GM12892 (cell line): ENCODE measurements at places on chromosomes 6 and 20.

GRCh38 chr6:34644716-34645115, 51.9 kb downstream of the ILRUN start:
- no peak for DNase-seq

GRCh38 chr20:63261060-63261794, 7.0 kb upstream of the NKAIN4 start:
- DNase-seq, result no peak

- DNase-seq, result no peak
Measured at GRCh38 chr20:56925082-56925830, 296.1 kb downstream of the TFAP2C start.

DNA sequence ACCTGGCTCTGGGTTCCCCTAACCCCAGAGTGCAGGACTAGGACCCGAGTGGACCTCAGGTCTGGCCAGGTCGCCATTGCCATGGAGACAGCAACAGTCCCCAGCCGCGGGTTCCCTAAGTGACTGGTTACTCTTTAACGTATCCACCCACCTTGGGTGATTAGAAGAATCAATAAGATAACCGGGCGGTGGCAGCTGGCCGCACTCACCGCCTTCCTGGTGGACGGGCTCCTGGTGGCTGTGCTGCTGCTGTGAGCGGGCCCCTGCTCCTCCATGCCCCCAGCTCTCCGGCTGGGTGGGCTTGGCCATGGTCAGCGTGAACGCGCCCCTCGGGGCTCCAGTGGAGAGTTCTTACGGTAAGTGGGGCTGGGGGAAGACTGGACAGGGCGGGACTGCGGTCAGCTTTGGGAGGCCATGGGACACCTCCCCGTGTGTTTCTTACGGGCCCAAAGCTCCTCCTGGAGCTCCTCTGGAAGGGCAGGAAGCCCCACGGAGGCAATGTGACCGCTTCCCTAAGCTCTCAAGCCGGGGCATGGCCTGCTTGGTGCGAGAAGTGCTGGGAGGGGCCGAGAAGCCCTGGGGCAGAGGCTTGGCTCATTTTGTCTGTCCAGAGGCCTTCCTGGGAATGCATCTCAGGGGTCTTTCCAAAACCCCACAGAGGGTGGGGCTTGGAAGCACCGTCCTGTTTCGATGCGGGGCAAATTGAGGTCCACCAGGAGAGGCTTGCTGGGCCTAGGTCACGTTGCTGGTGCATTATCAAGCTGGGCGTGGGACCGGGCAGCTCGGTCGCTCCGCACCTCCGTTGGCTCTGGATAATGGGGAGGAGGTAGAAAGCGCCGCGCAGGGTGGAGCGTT, at the start of gene HNF4A:
TSS of gene HNF4A (plus strand) at position 202 of the 855 bp plus-strand sequence. CDS start at position 308, 106 bp downstream.
- DNase-seq, result no peak

GRCh38 chr6:116424001-116424400, 37.2 kb upstream of the CALHM6 start:
- DNase-seq, result no peak

DNA sequence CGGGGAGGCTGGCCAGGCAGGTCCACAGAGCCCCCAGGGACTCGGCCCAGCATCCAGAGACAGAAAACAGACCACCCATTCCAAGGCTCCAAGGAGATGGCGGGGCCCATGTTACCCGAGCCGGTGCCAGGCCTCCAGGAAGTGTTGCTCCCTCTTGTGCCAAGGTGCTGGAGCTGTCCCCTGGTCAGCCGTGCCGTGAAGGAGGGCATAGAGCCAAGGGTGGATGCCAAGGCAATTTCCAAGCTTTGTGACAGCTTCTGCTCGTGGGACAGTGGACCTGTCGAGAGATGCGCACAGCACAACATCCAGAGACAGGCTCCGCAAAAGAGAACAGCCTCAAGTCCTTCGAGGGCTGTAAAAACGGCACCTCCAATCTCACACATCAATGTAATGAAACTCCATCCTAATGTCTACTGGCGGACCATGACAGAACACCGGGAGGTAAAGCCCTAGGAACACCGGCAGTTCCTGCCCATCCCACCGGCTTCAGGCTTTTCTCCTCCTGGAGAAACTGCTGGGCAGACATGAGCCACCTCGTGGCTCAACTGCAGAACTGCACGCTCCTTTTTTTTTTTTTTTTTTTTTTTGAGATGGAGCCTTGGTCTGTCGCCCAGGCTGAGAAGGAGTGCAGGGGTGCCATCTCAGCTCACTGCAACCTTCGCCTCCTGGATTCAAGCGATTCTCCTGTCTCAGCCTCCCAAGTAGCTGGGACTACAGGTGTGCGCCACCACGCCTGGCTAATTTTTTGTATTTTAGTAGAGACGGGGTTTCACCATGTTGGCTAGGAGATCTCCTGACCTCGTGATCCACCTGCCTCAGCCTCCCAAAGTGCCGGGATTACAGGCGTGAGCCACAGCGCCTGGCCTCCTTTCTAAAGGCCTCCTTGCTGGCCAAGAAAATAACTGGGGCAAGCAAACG, 30.9 kb upstream of the AVP start:
- peak; percentile 78 for DNase-seq

DNA sequence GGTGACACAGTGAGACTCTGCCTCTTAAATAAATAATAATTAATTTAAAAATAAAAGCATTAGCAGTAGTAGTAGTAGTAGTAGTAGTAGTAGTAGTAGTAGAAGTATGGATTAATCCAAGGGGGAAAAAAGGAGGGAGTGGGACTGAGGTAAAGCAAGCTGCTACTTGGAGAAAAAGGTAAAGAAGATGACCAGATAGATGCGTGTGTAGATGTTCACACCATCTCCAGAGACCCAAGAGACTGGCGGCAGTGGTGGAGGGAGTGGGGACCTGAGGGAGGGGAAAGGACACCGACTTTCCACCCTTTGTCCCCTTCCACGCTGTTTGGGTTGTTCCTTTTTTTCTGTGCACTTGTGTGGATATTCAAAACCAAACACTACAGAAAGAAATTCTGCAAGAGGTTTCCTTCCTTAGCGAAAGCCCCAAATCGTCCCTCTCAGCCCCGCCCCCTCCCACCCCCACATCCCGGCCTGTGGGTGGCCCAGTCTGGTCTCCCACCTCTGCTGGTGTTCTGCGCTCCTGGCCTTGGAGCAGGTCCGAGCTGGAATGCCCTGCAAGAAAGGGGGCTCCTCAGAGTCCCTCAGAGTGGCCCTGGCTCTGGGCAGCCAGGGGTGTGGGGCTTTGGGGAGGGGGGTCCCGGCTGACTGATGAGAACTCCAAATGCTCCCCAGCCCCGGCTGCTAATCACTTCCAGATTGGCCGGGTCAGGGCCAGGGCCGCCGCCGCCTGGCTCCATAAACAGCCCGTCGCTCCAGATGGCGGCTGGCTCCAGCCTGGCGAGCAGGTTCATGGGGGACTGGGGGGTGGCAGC, 60.2 kb downstream of the UBE2V1 start:
- no peak for DNase-seq

GRCh38 chr6:138349891-138350290, 27.8 kb upstream of the SMIM28 start:
- DNase-seq, result no peak

DNA sequence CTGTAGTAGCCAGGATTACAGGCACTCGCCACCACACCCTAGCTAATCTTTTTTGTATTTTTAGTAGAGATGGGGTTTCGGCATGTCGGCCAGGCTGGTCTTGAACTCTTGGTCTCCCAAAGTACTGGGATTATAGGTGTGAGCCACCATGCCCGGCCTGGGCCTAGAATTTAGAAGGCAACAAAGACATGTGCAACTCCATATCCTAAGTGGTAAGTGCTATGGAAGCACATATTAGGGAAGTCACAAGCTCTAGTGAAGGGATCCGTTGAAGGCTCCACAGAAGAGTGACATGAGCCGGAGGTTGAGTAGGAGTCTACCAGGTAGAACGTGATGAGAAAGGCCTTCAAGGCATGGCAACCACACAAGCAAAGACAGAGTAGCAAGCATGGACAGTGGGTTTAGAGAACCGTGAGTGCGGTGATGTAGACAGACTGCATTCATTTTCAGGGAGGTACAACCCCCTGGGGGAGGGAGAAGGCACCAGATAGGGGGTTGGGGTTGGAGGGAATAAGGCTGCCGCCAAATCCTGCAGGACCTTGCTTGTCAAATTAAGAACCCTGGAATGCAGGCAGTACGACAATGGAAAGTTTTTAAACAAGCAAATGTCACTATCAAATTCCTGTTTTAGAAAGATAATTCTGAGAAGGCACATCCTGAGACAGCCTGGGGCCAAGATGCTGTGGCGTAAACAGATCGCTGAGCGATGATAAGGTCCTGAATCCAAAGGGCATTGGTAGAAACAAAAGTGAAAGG, 50.2 kb downstream of the ARHGAP18 start:
- DNase-seq, result no peak

DNA sequence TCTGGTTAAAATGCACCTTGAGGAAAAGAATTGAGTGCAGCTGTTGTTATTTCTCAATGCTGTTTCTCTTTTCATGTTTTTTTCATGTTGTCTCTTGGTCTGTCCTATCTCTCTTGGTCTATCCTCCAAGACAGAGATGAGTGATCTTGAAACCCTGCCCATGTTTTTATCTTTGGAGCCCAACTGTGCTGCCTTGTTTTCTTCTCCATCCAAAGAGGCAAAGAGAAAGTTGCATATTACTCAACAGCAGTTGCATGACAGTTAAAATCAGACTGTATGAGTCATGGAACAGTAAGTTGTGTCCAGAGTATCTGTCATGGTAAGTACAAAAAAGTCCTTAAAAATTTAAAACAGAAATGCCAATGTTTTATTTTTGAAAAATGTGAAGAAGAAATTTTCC, 26.2 kb downstream of the BCAS1 start:
- no peak for DNase-seq

GRCh38 chr20:57851025-57851682, 141.3 kb upstream of the PMEPA1 start:
- no peak for DNase-seq

- DNase-seq, result peak; percentile 85
Measured at GRCh38 chr6:35297601-35298481, at the start of gene DEF6. Gene DEF6 (plus strand): TSS chr6:35297818. CDS start chr6:35297857, 39 bp downstream.

GRCh38 chr6:23021487-23021886, 452.1 kb downstream of the HDGFL1 start:
- no peak for DNase-seq

GRCh38 chr6:52815167-52816092, 11.8 kb upstream of the GSTA1 start:
- peak; percentile 22 for DNase-seq

- DNase-seq, result no peak
Measured at GRCh38 chr20:4835244-4836177, 113.8 kb downstream of the PRND start.

DNA sequence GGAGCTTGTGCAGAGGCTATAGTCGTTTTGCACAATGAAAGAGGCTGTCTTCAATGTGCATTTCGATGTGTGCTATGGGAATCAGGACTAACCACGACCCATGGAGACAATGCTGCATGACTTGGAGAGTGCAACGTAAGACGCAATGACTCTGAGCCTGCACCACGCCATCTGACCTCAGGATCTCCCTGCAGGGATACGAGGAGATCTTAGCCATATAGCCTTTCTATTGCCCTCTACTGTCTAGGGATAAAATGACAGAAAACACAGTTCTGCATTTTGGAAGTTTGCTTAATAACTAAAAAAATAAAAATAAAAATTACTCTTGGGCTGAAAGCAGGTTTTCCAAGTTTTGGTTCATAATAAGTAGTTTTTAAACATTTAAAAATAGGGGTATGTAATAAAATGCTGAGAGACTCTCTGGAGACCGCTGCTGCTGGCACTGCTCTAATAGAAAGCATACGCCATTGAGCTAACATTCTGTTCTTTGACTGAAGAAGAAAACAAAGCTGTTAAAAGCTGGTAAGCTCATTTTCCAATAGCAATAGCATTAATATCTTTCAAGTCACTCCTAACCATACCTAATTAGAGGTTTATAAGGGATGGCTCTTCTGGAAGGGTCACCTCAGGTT, 87.2 kb downstream of the PDE7B start:
- no peak for DNase-seq

DNA sequence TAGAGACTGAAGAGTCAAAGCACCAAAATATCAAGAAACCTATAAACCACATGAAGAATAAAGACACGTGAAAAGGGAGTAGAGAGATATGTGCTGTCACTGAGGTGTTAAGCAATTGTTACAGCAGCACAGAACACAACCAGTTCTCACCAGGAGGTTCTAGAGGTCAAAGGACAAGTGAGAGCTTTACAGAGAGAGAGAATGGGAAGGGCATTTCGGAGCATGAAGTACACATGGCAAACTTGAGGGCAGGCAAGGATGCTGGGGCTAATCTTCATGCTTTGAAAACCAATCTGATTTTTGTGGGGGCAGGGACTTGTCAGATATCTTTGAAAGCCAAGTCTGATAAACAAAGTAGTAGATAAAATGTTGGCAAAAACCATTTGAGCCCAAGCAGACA, 142.3 kb upstream of the NRSN1 start:
- no peak for DNase-seq

DNA sequence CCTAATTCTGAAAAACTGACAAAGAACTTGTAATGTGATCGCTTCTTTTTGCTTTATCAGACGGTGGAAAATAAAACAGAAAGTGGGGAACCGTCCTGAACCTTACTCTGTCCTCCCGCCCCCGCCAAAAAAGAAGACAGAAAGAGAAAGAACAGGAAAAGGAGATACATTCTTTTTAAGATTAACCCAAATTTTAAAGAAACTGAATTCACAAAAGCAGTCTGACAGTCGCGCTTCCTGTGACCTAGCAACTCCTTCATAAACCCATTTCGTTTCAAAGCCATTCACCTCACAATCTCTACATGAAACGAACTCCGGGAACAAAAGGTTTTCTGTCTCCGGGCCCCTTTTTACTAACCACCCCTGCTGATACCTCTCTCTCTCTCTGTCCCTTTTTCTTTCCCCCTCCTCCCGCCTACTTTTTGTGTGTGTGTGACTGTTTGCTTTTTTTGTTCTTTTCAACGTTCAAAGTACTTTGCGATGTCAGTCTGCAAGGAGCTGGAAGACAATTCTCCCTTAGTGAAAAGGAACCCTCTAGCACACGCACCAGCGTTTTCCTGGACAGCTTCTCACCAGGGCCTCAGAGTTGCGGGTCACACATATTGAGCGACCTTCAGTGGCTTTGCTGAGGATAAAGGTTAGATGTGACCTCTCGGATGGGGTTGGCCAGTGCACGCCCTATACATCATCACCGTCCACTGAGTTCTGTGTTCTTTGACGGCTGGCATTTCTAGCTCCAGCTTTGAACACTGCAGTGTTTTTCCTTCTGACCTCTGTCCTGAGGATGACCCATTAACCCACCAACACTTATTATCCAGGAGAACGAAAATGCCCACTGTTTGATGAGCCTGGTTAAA, 530 bp upstream of the NEDD9 start:
- peak; percentile 19 for DNase-seq

- no peak for DNase-seq
Measured at GRCh38 chr6:131036601-131037000, 26.4 kb downstream of the EPB41L2 start.

DNA sequence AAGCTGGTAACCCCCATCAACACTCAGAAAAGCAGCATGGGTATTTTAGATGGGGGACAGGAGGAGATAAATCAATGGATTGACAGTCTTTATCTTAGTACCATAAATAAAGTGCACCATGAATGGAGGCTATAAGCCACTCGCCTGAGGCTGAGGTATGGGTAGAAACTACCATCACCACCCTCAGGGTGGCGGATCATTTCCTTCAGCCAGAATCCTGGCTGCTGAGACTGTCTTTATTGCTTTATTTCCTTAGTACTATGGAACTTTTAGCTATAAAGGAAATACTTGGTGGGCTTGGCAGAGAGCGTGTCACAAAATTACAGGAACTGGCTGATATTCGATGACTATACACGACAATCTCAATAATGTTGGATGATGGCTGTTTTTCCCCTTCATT, 52.2 kb downstream of the STK38 start:
- no peak for DNase-seq
